NAMALWA (cell line): ENCODE measurements at places on chromosomes 5 and 9.

DNA sequence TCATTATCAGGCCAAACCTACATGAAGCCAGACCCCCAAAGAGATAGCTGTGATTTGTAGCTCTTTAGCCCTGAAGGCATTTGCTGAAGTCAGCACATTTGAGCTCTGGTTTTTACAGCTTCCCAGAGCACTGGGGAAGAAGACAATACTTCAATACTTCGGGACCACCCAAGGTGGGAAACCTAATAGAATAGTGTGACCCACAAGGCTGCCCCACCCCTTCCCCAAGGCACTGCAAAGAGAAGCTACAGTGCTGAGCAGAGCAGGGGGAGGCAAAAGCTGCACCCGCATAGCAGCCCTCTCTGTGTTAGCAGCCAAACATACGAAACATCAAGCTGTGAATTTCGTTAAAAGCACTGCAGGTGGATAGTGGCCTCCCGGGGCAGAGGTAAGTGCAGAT lies 87.3 kb downstream of the HSD17B3 start:
- no peak for DNase-seq

GRCh38 chr9:135883410-135884089 lies 23.8 kb downstream of the CAMSAP1 start:
- DNase-seq: peak; percentile 26

DNA sequence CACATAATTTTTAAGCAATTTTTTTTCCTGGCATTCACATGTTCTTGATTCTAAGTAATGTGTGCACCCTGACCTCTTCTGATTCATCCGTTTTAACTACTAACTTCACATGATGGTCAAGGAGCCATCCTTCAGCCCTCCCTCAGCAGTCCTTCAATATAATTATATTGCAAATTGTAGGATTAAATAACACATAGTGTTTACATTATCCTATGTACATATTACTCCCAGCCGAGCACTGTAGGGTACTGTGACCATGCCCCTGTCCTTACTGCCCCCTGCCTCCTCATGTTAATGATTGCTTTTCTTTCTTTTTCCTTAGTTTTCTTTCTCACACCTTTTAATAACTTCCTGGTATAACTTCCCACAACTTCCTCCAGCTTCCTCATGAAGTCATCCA lies 96.3 kb upstream of the FANCC start:
- no peak for DNase-seq

DNA sequence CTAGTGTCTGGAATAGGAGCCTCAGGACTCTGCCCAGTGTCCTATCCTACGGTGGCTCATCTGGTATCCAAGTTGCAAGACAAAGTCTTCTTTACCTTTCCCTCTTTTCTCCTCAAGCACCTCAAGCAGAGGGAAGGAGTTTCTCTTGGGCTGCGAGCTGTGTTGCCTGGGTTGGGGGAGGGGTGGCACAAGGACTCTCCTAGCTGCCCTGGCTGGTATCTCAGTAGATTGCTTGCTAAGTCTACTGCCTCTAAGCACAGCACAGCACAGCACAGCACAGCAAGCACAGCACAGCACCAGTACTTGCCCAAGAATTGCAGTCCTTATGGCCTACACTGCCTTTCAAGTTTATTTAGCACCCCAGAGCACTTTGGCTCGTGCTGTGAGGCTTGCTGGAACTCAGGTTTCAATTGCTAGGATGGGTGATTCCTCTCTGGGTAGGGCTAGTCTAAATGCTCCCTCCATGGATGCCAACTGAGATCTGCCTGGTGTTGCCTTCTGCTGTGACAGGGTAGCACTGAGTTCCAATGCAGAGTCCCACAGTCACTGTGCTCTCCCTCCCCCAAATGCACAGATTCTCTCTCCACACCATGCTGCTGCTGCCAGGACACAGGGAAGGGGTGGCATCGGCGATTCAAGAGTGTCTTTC lies 213.1 kb upstream of the POU5F2 start:
- DNase-seq: no peak

DNA sequence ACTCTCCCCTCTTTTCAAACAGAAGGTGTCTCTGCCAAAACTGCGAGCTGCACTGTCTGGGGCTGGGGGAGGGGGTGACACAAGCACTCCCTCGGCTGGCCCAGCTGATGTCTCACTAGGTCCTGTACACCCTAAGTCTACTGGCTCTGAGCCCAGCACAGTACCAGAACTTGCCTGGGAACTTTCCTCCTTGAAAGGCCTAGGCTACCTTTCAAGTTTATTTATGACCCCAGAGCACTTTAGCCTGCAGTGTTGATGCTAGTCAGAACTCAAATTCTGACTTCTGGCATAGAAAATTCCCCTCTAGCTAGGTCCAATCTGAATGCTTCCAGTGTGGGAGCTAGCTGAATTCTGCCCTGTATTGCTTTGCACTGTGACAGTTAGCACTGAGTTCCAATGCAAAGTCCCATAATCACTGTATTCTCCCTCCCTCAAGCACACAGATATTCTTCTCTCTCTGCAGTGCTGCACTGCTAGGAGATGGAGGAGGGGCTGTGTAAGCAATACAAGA lies 10.5 kb downstream of the LURAP1L start:
- DNase-seq: no peak

GRCh38 chr5:122415030-122415800 lies 103.2 kb downstream of the SNCAIP start:
- DNase-seq: peak; percentile 62

- no peak for DNase-seq
Observed at GRCh38 chr9:108117795-108118194, 628.2 kb upstream of the KLF4 start.

DNA sequence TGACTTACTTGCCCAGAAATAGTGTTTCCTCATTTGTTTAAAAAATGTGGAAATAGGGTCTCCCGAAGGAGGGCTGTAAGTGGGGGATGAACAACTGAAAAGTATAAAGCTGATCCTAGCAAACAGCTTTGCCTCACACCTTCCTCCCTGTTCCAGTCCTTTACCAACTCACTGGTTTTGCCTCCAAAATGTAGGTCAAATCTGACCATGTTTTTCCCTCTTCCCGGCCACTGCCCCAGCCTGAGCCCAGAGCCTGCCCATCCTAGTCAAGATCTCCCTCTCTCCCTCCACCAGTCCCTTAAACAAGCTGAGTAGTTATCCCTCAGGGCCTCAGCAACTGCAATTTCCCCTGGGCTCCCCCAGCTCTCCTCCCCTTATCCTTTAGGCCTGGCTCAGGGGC lies 82.4 kb upstream of the FBXW11 start:
- no peak for DNase-seq

DNA sequence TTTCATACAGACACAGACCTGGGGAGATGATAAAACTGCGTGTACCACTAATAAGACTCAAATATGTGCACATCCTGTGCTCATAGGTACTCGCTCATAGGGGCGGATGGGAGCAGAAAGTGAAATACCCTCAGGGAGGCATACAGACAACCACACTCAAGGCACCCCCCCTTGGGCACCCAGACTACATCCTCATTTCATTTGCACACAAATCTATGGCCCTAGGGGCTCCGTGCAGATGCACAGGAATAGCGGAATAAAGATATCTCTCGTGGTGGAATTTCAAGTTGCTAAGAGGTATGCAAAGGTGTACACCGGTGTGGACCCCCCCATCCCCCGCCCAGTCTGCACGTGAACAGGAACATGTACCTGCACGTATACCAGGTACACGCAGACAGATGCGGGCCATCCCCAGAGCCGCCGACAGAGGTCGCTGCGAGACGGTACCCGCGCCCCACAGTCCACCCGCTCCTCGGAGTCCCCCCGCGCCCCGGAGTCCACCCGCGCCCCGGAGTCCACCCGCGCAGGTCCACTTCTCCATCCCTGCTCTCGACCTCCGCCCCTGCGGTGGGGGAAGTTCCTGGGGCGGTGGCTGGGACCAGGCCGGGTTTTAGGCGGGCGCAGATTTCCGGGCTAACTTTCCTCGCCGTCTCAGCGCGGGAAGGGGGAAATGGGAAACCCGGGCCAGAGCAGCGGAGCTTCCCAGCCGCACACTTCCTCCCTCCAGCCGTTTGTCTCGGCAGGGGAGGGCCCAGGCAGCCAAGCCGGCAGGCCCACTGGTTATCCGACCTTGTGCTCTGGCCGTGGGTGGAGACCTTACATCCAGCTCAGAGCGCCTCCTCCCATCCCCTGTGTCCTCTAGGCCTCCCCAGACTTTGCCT lies 1.0 kb upstream of the IL12B start:
- DNase-seq: peak; percentile 52

DNA sequence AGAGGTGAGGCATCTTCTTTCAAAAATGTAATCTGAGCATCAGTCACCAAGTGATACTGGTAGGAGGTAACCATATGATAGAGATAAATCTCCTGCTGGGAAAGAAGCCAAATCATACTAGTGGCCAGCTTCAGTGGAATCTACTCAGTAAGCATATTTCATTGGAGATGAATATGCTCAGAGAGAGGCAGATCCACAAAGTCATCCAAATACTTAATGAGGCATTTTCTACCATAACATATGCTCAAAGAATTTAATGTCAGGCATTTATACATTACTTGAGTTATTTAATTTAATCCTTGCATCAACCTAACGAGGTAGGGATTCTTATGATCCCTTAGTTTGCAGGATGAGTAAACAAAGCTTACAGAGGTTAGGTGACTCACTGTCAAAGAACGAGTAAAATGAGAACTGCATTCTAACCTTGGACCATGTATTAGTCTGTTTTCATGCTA lies 50.9 kb upstream of the DMRTA1 start:
- DNase-seq: no peak

- DNase-seq: no peak
Observed at GRCh38 chr5:124045412-124045811, 533.4 kb downstream of the CSNK1G3 start.

GRCh38 chr5:36502608-36503007 lies 103.8 kb upstream of the SLC1A3 start:
- no peak for DNase-seq

DNA sequence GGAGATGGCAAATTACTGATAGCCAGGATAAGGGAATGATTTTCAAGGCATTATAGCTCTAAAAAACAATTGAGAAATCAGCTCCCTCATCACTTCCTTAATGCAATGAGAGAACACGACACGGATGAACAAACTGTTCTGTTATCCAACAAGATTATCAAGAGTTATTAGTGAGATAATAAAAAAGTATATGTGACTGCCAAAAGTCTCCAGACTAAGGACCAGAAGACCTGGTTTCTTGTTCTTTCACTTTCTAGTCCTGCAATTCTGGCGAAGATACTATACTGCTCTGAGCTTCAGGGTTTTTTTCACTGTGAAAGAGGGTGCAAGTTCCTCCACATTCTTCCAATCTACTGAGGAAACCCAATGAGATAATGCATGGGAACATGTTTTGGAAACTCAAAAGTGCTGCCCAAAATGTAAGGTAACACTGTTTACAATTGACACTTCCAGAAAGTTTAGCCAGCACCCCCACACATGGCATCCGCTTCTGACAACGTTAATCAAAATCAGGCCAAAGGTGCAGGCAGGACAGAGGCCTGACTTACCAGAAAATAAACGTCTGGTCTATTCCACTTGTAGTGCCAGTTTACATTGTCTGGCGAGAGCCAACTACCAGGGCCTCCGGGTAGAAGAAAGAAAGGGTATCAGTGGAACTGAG lies 254.2 kb downstream of the DOCK8 start:
- peak; percentile 63 for DNase-seq

DNA sequence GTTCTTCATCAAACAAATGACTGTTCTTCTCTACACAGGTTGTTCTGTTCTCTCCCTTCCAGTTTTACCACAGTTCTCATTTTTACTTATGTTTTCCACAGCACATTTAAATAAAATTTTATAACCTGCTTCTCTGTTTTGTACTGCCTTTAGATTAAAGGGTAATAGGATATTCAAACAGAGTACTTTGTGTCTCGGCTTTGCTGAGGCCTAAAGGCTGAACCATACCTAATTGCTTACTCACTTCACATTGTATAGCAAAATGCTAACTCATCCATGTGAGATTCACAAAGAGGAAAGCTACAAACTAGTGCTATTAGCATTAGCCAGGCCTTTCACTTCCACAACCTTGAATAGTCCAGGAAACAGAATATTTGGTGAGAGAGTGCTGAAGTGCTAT lies 200.3 kb downstream of the TRPM3 start:
- no peak for DNase-seq

- DNase-seq: no peak
Observed at GRCh38 chr5:175737481-175737880, 79.6 kb downstream of the HRH2 start.

- DNase-seq: no peak
Observed at GRCh38 chr9:134853893-134854292, 26.7 kb upstream of the FCN2 start.

DNA sequence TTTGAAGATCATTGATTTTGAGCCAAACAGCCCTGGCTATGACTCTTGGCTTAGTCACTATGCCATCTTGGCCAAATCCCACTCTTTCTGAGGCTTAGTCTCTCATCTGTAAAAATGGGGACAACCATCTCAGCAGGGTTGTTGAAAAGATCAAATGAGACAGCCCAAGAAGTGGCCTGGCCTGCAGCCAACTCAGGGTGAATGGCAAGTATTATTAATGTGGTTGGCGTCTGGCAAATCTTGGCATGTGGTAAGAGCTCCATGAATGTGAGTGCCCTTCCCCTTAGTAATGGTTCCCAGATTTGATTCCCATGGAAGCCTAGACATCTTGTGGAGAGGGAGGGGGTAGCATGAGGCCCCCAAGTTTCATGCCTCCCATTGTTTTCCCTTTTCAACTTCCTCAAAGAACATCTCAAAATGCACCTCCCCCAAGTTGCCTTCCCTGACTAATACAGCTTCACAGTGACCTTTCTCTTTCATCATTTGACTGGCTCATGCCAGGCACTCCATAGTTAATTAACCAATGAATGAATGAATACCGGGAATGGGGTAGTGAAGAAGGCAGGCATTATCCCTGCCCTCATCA lies 11.8 kb upstream of the TGFBI start:
- DNase-seq: no peak

DNA sequence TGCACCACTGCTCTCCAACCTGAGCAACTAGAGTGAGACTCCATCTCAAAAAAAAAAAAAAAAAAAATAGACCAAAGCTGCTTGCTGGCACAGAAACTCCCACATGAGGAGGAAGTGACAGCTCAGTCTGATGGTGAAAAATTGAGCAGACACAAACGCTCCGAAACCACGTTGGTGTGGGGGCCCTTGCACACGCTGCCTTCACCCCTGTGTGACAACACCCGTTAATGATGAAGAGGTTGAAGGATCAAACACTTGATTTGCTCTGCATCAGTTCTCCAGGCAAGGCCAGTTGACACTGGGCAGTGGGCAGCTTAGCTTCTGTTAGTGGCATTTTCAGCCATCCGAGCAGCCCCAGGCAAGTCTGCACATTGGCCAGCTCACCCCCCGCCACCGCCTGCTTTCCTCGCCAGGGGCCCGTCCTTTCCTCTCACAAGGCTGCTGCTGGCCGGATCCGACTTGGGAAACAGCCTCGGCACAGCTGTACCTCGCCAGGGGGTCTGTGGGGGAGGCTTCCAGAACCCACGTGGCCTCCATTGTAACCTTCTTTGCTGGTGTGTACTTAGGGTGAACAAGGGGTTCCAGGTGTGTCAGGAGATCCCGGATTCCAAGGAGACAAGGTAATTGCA lies 79.8 kb downstream of the COL27A1 start:
- no peak for DNase-seq
